ENCODE measurements at places on chromosomes 6 and 20. TPM values are rescaled to one million over a fixed set of nuclear protein-coding genes. Genes with fewer than 3 reads are reported as not detected.

ZNF311 gene
- 5.8 TPM for polyA plus RNA-seq

NEDD9 gene
- 21.0 TPM for polyA plus RNA-seq

HSPA12B gene
- polyA plus RNA-seq = 8.0 TPM

- DNase-seq = no peak
- peak overlapping the region; percentile 89 for H3K4me3 ChIP-seq
- H3K36me3 ChIP-seq = no peaks in the 10 kb centered on the region
- H3K27me3 ChIP-seq = no peaks in the 10 kb centered on the region
- peaks cover 11% of the 10 kb centered on the region for H3K4me1 ChIP-seq
Observed at GRCh38 chr6:144216668-144217218, 66.4 kb downstream of the STX11 start.

DNA sequence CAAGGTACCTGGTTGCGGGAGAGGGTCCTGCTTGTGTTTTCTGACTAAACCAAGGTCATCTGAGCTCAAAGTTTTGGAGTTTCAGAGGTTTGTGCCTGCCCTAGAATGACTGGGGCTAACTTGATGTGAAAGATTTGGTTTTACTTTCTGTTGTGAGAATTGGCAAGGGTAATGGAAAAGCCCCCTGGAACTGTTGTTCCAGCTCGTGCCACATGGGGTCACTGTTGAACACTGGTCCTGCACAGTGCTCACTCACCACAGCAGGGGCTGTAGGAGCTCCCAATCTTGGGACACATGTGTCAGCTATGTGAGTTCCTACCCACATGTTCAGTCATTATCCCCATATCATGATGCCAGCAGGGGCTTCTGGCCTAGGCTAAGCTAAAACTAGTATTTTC, 6.5 kb downstream of the TGM6 start:
- peak; percentile 44 for DNase-seq
- H3K27ac ChIP-seq = no peak overlapping the region
- no peaks in the 10 kb centered on the region for H3K27me3 ChIP-seq
- no peaks in the 10 kb centered on the region for H3K36me3 ChIP-seq
- no peaks in the 10 kb centered on the region for H3K4me1 ChIP-seq

- no peak overlapping the region for H3K4me3 ChIP-seq
- no peak for DNase-seq
- no peaks in the 10 kb centered on the region for H3K36me3 ChIP-seq
- no peaks in the 10 kb centered on the region for H3K4me1 ChIP-seq
- H3K27me3 ChIP-seq = no peaks in the 10 kb centered on the region
- no peak overlapping the region for H3K27ac ChIP-seq
Observed at GRCh38 chr6:154234019-154234772, 122.4 kb downstream of the IPCEF1 start.

- no peak overlapping the region for H3K4me3 ChIP-seq
- no peaks in the 10 kb centered on the region for H3K4me1 ChIP-seq
- no peaks in the 10 kb centered on the region for H3K27me3 ChIP-seq
- DNase-seq = no peak
- no peaks in the 10 kb centered on the region for H3K36me3 ChIP-seq
- H3K27ac ChIP-seq = no peak overlapping the region
Observed at GRCh38 chr6:21180155-21180554, 413.4 kb upstream of the SOX4 start.

Measured in testis (tissue), 5 donors.